GM12878 (cell line): ENCODE measurements at places on chromosomes 7 and 10. TPM values are rescaled to one million over a fixed set of nuclear protein-coding genes. Genes with fewer than 3 reads are reported as not detected.

The SAP25 gene
- 7.0 and 8.3 TPM in 2 replicates for total RNA-seq

The GALNT11 gene
- total RNA-seq = 6.0 TPM in 2 replicates

The PRKG1 gene
- total RNA-seq = 0.05 TPM in 1 of 2 replicates, not detected in the other

The KCNH2 gene
- 0.18 and 0.19 TPM in 2 replicates for total RNA-seq

The EGR2 gene
- 24.8 and 28.2 TPM in 2 replicates for total RNA-seq

The NEURL1 gene
- 0.05 and 0.13 TPM in 2 replicates for total RNA-seq

The TRPV5 gene
- not detected in 2 replicates for total RNA-seq
